ENCODE measurements at places on chromosomes 11 and 22.

- no peak for DNase-seq
Measured at GRCh38 chr22:35842954-35843353, 125.3 kb downstream of the APOL5 start.

GRCh38 chr11:48141475-48142122, 75.0 kb upstream of the OR4B1 start:
- no peak for DNase-seq

DNA sequence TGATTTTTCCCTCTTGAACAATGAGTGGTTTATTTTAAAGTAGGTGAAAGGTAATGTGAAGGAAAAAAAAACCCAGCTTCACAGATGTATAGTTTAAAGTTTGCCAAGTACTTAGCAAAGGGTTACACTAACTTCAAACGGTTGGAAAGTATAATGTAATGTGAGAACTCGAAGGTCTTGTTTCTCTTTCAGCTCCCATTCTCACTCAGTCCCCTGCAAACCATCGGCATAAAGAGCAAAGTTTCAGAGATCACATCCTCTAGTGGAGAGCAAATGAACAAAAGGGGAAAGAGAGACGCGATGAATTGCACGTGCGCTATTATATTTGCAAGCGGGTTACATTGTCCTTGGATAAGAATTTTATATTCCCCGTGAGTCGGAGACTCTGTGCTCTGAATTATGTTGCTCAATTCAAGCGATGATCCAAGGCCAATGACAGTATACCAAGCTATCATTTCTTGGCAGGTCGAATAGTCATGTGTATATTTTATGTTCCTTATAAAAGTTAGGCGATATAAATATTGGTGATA, 37.6 kb upstream of the BIRC3 start:
- no peak for DNase-seq

DNA sequence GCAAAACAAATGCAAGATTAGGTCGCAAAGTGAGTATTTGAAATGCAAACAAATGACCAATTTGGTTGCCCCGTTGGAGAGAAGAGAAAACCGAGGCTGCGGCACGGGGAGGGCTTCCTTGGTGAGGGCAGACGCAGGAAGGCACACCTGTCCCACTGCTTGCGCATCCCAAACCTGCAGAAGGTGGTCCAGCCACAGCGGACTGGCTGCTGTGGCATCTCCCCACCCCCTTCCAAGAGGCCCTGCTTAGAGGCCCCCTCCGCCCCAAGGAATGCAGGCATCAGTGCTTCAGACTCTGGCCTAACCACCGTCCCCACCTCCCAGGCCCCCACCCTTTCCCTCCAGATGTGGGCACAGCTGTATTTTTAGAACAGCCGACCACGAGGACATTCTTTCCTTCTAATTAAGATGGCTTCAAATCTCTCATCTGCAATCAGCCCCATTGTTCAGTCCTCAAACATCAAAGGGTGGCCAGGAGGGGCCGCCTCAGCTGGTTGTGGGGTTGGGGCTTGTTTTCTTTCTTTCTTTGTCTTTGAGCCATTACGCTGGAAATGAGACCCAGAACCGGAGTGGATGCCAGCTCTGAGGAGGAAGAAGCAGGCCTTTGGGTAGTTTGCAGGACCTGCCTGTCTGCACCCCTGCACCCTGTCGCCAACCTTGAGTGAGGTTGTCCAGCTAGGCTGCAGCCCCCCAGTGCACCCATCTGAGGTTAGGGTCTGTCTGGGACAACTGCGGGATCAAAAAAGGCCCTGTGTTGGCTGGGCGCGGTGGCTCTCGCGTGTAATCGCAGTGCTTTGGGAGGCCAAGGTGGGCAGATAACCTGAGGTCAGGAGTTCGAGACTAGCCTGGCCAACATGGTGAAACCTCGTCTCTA, 9.4 kb upstream of the DERL3 start:
- no peak for DNase-seq

DNA sequence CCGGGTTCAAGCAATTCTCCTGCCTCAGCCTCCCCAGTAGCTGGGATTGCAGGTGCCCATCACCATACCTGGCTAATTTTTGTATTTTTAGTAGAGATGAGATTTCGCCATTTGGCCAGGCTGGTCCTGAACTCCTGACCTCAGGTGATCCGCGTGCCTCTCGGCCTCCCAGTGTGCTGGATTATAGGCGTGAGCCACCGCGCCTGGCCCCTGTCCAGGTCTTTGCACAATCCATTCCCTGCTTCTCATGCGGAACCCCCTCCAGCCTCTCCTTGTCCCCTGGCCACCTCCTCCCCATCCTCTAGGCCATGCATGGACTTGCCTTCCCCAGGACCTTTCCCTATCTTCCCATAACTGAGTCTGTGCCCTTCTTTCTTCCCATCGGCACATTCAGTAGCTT, 8.7 kb downstream of the DPP3 start:
- DNase-seq = no peak

DNA sequence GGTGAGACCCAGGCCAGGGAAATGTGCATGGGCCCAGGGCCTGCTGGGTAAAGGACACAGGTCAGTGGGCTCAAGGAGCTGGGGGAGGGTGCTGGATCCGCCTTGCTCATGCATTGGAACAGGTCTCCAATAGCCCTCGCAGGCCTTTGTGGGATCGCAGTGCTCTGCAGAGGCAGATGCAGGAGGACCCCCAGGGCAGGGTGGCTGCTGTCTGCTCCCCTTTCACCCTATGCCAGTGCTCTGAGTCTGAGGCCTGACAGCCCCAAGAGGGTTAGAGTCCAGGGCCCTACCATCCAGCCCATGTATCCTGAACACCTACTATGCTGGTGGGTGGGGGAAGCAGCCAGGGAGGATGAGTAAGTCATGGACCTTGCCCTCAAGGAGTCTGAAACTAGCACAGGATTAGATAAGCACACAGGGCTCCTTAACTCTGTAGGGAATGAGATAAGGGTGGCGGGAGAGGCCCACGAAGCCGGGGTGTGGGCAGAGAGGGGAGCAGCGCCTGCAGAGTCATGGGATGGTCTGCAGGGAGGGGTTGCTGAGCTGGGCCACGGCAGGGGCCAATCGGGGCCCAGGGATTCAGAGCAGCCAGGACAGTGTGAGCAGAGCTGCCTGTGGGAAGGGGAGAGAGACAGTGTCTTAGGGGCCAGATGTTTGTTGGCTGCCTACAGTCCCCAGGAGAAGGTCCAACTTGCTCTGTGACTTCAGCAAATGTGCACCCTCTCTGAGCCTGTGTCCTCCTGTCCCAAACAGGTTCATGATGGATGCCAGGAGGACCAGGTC, 10.5 kb upstream of the EHD1 start:
- no peak for DNase-seq

DNA sequence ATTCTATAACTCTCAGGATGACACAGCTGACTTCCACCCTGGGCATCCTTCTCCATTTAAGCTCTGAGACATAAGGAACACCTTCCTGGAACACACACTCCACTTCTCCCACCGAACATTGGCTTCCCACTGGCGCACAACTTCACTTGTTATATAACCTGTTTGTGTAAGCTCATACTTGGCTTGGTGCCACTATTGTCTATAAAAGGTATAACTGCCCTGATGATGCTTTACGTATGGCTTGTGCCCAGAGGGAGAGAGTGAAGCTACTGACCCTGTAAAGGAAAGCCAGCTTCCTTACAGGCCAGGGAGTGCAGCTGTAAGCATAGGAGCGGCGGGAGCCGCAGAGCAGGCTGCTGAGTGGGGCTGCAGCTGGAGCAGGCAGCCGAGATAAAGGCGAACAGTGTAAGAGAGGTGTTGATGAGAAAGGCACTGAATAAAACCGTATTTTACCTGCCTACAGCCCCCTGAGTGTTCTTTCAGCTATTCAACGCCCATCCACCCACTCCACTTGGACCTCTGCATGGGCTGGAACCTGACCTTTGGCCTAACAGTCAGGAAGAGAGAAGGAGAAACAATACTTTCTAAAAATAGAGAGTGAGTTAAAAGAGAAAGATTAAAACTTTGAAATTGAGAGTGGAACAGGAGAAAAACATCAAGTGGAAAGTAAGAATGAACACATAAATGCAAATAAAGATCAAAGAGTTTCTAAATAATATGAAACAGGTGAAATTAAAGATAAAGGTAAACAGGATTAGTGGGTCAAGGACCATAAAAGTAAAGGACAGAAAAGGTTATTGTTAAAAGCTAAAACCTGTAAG, 252.1 kb upstream of the ARHGAP42 start:
- no peak for DNase-seq

DNA sequence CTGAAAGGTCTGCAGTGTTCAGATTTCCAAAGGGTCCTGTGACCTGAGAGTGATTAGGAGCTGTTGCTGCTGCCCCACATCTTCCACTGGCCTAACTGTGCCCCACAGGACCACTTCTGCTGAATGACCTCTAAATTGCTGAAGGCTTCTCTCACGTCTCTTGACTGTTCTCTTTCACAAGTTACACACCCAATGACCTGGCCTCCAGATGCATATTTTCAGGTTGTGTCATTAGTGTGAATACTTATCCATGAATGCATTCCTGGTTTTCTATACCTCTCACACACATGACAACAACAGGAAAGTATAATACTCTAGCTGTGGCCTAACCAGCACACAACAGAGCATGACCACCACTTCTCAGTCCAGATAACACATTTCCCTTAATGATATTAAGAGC, 15.4 kb downstream of the PRR14L start:
- DNase-seq = no peak

DNA sequence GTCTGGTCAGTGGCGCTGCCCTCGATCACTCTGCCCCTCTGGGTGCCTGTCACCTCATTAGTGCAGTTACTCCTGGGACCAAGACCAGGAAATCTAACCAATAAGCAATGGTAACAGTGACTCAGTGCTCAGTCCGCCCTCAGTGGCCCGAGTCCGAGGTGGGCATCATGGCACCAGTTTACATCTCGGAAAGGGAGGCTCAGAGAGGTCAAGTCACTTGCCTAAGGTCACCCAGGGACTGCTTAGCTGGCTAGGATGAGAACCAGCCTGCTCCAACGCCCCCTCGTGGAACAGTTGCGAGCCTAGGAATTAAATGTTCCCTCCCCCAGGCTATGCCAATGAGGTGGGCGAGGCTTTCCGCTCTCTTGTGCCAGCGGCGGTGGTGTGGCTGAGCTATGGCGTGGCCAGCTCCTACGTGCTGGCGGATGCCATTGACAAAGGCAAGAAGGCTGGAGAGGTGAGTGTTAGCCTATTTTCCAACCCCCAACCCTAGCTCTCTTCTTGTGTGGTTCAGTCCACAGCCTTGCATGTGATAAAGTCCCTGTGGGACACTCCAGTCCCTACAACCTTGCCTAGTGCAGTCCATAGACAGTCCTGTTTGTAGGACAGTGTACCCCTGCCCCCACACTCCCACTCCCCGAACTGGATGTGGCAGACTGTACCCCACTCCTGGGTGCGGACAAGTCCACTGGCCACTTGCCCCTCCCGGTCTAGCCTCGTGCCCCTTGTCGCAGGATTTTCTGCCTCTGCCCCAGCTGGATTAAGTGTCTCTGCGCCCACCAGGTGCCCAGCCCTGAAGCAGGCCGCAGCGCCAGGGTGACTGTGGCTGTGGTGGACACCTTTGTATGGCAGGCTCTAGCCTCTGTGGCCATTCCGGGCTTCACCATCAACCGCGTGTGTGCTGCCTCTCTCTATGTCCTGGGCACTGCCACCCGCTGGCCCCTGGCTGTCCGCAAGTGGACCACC, 1.1 kb downstream of the MTFP1 start:
- peak; percentile 80 for DNase-seq

DNA sequence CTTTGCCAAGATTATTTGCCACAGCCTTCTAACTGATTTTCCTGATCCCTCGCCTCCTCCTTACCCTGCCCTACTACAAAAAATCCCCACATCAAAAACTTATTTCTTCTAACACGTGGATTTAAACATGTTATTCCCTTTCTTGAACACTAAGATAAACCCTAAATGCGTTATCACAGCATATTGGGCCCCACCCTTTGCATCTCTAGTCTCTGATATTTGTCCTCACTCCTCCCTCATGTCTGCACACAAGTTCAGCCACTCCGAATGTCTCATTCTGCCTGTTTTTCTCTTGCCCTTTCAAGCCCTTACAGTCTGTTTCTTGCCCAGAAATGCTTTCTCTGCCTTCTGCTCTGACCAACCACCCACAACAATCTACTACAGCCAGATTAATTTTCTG, 10.6 kb upstream of the ACER3 start:
- DNase-seq = no peak

DNA sequence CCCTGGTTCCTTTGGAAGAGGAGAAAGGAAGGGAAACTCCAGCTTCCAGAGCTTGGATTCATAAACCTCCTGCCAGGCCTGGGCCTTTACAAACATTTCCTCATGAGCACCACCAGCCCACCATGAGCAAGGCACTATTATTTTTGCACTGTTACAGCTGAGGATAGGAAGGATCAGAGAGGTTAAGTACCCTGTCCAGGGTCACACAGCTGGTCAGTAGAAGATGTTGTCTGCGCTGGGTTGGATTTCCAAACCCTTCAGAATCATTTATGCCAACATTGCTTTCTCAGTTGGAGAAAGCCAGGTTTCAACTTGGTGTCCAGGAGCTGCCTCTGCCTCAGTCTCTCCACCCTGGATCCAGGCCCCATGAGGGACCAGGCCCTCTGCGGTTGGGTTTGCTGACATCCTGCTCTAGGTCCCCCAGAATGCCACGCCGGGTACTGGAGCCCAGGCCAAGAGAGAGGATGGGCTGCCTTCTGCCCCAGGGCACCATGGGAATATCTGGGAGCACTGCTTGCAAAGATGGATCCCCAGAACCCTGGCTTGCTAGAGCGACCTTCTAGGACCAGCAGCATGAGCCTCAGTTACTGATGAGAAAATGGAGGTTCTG, 29.7 kb upstream of the SHISAL1 start:
- DNase-seq = no peak

GRCh38 chr11:64745521-64746328, 1.8 kb upstream of the RASGRP2 start:
- DNase-seq = peak; percentile 57

DNA sequence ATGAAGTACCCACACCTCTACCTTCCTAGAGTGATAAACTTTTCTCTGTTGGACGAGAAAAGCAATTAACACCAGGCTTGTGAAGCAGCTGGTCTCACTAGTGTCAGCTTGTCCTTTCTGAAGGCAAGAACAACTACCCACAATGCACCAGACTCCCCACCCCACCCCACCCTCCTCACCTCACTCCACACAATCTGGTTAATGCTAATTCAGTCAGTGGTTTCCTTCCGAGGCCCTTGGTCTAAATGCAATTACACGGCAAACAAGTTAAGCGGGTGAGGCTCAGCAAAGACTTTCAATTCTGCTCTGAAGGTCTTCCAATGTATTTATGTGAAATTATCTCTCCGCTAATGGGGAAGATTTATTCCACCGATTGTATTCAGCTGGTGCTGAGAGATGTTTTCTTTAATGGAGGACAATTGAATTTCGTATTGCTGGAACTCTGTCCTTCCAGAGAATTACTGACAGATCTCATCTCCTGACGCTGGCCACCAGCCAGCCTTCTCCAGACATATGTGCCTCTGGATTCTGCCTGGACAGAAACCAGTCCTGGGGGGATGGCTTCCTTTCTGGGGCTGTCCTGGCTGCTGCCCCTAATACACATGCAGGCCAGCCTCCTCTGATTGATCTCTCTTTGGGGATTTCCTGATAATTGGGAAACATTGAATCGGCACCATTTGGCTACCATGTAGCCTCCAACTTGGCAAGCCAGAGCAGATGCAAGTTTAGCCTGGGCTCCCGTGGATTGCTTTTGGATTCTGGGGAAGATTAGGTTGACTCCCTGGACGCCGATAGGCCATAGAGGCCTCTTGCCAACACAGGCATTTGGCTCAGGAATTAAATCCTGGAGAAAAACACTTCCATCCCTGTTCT, 165.8 kb upstream of the NARS2 start:
- DNase-seq = no peak

All from stimulated activated CD4-positive, alpha-beta T cell treated with anti-CD3 and anti-CD28 coated beads, Interleukin-1b, Interleukin-23, amount 100 ng/mL, for 4 hours (primary cell).